Activated CD8-positive, alpha-beta T cell treated with anti-CD3 and anti-CD28 coated beads, Interleukin-2, amount 10 ng/mL, durations not matched to agents 7 days and 5 days (primary cell): ENCODE measurements at places on chromosomes 5 and 9. TPM values are rescaled to one million over a fixed set of nuclear protein-coding genes. Genes with fewer than 3 reads are reported as not detected.

C1QTNF2 gene
- not detected for total RNA-seq

MEIKIN gene
- total RNA-seq, result not detected

DBH gene
- not detected for total RNA-seq

CDH6 gene
- total RNA-seq, result not detected

ELAVL2 gene
- total RNA-seq, result not detected

IFNA14 gene
- not detected for total RNA-seq

SV2C gene
- 0.03 TPM for total RNA-seq

HSD17B3 gene
- not detected for total RNA-seq

F2R gene
- total RNA-seq, result 7.9 TPM

IL3 gene
- not detected for total RNA-seq

NR2F1-AS1 gene
- total RNA-seq, result not detected

PFN3 gene
- total RNA-seq, result not detected

PCDHGC5 gene
- total RNA-seq, result not detected

ORM2 gene
- total RNA-seq, result not detected

ANKRD34B gene
- total RNA-seq, result not detected

GRM6 gene
- total RNA-seq, result not detected

IL4 gene
- not detected for total RNA-seq

TOR4A gene
- total RNA-seq, result 6.6 TPM
